ENCODE measurements at places on chromosomes 16 and 17.

GRCh38 chr17:76599694-76600460, 14.2 kb upstream of the ST6GALNAC2 start:
- DNase-seq, result no peak

DNA sequence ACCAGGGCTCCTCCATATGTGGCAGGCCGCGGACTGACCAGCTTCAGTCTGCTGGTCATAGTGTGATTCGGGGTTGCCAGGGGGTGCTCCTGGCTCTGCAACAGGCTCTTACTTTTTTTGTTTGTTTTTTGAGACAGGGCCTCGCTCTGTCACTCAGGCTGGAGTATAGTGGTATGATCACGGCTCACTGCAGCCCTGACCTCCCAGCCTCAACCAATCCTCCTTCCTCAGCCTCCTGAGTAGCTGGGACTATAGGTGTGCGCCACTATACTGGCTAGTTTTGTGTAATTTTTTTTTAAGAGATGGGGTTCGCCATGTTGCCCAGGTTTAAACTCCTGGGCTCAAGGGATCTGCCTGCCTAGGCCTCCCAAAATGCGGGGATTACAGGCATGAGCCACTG, 11.8 kb upstream of the KCNH6 start:
- DNase-seq, result no peak

DNA sequence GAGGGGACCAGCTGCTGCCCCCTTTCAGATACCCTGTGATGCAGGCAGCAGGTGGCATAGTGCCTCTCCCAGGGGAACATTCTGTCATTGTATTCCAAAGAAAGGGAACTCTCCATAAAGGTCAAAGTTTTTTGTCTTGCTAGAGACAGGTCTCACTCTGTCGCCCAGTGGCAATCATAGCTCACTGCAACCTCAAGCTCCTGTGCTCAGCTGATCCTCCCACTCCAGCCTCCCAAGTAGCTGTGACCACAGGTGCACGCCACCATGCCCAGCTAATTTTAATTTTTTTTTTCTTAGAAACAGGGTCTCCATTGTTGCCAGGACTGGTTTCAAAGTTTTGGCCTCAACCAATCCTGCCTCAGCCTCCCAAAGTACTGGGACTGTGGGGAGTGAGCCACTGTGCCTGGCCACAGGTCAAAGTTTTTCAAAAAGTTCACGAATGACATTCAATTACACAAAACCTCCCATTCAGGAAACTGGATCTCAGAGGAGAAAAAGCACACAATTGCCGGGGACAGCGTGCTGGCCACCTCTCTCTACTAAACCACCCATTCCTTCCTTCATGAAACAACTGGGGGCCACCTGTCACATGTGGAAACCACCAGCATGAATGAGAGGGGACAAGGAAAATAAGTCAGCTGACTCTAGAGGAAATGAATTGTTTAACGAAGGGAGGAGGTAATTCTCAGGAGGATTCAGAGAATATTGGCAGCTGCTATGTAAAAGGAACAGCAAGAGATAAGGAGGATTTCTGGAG, 80.0 kb downstream of the MARCHF10 start:
- DNase-seq, result no peak

DNA sequence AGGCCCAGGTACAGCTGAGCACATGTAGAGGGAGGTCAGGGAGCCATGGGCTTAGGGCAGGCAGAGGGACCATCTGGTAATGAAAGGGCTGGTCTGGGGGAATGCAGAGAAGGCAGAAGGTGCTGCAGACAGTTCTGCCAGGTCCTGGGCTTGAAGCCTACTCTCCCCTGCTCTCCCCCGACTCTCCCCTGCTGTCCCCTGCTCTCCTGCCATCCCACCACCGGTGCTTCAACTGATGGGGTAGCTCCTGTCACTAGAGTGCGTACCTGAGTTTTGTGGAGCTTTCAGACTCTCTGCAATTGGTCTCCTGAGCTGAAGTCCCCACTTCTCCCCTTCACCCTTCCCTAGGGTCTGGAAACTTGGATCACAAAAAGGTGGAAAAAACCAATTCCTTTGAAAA, 37.3 kb upstream of the PHOSPHO1 start:
- no peak for DNase-seq

DNA sequence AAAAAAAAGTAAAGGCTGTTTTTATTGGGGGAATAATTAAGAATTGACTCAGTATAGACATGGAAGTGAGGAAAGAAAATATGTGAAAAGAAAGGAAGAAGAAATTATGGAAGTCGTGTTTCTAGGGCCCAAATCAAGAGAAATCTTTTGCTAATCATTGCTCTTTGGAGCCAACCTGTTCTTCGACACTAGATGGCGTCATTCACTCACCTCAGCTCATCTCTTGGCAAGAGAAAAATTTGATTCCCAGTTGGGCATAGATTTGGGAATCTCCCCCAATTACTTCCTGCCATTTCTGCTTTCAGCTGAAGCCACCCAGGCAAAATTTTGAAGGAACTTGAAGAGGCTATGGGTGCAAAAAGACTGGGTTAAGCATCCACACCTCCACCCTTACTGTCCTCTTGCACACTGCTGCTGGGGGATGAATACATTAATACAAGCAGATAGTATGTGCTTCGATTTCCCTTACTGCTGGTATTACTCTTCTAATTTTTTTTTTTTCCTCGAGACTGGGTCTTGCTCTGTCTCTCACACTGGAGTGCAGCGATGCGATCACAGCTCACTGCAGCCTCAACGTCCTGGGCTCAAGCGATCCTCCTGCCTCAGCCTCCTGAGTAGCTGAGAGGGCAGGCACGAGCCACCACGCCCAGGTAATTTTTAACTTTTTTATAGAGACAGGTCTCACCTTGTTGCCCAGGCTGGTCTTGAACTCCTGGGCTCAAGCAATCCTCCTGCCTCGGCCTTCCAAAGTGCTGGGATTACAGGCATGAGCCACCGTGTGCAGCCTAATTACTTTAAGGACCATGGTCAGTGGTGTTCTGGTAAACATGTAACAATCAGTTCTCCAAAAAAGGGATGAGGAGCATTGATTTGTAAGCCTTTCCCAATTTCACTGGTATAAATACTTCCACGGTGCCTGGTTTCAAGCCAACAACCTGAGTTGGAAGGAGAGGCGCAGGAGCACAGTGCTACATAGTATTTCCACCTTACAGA, 13.5 kb downstream of the PSMD7 start:
- no peak for DNase-seq

DNA sequence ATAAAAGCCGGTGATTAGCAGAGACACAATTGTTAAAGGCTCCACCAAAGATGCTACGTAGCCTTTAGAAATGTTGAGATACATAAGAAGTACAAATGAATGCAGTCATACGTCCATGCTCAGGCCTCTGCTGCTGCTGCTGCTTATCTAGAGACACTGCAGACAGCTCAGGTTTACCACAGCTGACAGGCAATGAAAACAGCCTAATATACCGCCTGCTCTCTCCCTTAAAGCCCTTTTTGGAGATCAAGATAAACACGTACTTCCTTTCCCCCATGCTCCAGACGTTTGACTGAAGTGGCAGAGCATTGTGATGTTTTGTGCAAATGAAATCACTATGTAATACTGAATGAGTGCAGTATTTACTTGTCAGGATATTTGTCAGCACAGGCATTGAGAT, 185.3 kb downstream of the AATF start:
- no peak for DNase-seq

- no peak for DNase-seq
Measured at GRCh38 chr16:57721356-57722209, 14.0 kb upstream of the KATNB1 start.

DNA sequence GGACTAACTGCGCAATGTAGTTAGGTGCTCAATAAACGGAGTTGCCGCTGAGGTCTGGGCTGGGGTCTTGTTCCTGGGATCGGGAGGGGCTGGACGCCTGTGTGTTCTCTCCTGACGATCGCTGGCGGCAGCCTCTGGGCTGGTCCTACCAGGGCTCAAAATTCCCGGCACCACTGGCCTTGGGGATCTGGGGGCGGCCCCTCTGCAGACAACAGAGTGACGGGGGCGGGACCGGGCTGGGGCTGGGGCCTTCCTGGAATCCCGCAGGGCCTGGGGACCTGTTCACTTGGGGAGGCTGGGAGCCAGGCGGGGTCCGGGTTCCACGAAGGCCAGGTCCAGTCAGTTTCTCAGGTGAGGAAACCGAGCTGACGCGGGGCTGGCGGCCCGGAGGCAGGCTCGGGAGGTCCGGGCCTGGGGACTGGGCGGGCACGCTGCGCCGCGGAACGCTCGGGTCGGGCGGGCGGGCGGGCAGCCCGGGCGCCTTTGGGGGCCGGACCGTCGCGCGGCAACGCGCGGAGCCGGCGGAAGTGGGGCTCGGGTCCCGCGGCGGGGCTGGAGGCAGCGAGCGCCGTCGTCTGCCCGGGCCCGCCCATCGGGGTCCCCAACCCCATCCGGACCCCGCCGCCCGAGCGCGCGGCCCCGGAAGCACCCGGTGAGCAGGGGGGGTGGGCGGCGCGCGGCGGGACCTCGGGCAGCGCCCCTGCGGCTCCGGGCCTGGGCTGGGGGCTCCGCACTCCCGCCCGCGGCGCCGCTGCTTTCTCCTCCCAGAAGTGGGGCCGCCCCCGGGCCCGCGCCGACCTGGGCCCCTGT, at the start of gene PIGQ:
PIGQ (plus strand) TSS at position 524 of the 810 bp plus-strand sequence. CDS start 4,107 bp downstream, outside the sequence.
- DNase-seq, result no peak

DNA sequence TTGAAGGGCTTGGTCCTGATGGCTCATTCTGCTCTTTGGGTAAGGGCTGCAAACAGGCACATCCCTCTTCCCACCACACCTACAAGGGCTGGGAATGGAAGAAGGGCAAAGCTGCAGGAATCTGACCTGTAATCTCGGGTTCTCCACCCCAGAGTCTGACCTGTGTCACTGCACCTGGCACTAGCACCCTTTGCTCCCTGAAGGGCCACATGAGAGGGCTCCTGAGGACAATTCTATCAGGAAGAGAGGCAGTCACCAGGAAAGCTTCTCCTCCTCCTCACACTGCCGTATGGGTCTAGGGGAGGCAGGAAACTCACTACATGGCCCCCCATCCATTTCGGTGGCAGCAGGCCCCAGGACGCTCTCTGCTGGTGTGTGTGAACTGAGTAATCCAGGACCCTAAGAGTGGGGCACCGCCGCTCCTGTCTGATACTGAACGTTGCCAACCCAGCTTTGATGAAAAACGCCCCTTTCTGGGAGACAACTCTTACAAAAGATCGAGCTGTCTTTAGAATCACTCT, 26.4 kb downstream of the TTLL6 start:
- no peak for DNase-seq

DNA sequence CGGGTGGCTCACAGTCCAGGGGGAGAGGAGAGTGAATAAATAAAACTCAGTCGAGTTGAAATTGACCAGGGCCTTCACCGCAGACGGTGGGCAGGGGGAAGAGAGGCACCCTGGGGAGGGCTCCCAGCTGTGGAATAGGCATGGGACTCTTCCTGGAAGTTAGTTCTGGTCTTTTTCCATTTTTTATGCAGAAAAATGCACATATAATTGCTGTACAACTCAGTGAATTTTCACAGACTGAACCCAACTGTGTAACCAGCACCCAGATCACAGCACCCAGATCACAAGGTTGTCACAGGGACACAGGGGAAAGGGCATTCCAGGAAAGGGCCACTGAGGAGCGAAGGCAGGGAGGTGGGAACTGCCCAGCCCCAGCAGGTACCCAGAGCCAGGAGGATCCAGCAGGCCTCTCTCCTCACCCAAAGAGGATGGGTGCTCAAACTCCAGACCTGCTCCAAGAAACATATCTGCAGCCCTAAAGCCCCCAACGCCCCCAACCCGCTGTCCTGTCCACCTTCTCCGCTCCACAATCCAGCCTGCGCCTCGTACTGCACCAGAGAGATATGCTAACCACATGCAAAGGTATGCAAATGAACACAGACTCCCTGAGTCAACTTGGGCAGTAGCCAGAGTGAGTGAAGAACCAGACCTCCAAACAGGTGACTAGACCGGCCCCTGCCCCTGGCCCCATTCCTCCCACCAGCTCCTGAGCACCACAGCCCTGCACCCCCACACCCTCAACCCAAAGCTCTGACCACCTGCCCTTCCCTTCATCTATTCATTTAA, 29.1 kb upstream of the EIF1 start:
- no peak for DNase-seq

GRCh38 chr16:80622007-80622406, 81.2 kb downstream of the DYNLRB2 start:
- DNase-seq, result no peak

DNA sequence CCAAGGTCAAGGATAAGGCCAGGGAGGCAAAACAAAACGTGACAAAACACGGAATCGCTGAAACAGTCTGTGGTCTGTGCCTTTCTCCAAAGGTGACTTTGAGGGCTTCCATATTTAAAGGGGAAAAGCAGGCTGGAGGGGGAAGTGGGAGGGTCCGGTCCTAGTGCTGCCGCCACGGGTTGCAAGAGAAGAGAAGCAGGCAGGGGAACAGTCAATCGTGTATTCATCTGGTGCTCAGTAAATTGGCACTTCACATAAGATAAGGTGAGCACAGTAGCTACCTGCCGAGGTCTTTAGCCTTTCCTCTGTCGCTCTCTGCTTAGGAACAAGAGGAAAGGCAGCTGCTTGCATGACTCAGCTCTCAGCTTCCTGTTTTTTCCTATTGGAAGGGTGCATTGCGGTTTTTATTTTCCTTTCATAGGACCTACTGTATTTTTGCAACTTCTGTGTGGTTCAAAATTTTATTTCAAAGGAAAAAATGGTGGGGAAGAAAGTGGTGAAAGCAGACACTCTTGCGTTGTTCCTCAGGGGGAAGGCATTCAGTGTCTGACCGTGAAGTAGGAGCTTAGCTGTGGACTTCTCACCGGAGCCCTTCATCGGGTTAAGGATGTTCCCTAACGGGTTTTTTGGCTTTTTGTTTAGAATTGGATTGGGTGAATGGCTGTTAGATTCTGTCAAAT, 7.1 kb upstream of the LGALS3BP start:
- DNase-seq, result no peak

DNA sequence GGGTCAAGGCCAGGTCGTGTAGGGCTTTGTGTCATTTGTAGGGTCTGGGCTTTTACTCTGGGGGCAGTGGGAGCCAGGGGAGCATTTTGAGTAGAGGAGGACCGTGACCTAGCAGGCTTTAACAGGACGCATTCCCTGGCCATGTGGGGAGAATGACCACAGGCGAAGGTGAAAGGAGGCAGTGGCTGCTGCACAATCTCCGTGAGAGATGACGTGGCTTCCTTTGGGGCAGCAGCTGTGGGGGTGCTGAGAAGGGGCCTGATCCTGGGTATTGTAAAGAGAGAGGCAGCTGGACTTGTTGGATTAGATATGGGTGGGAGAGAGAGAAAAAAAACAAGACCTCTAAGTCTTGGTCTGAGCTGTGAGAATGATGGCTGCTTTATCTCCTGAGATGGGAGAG, 46.0 kb downstream of the KATNIP start:
- no peak for DNase-seq

- DNase-seq, result no peak
Measured at GRCh38 chr16:84800158-84800978, 19.4 kb upstream of the CRISPLD2 start.

DNA sequence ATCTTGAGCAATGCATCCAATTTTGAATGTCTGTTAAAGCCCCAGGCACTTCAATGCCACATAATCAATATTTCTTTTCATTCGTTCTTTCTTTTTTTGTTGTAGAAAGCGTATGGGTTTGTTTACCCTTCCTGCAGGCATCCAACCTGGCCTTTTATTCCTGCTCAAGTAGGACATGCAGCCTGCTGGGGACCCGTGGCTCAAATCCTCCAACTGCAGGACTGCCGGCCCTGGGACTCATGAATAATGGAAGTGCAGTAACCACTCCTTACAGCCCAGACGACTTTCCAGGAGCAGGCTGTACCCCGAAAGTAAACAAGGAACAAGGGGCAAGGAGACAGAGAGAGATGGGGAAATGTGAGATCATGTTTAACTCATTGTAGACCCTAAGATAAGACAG, 126.4 kb downstream of the SALL1 start:
- DNase-seq, result no peak

All from keratinocyte (primary cell).